ENCODE measurements at places on chromosomes 13 and 19. TPM values are rescaled to one million over a fixed set of nuclear protein-coding genes. Genes with fewer than 3 reads are reported as not detected.

ELSPBP1 gene
- not detected for total RNA-seq

GRCh38 chr13:40682449-40683240, 16.2 kb upstream of the FOXO1 start:
- no peak overlapping the region for H3K4me3 ChIP-seq
- H3K27me3 ChIP-seq: no peaks in the 10 kb centered on the region
- no peaks in the 10 kb centered on the region for H3K36me3 ChIP-seq
- no peak overlapping the region for H3K27ac ChIP-seq
- no peak for DNase-seq
- H3K4me1 ChIP-seq: peaks cover 5% of the 10 kb centered on the region

- H3K4me3 ChIP-seq: no peak overlapping the region
- no peak for DNase-seq
- H3K36me3 ChIP-seq: no peaks in the 10 kb centered on the region
- no peaks in the 10 kb centered on the region for H3K27me3 ChIP-seq
- no peak overlapping the region for H3K27ac ChIP-seq
- no peaks in the 10 kb centered on the region for H3K4me1 ChIP-seq
Measured at GRCh38 chr19:18731562-18732008, 48.1 kb downstream of the CRTC1 start.

DNA sequence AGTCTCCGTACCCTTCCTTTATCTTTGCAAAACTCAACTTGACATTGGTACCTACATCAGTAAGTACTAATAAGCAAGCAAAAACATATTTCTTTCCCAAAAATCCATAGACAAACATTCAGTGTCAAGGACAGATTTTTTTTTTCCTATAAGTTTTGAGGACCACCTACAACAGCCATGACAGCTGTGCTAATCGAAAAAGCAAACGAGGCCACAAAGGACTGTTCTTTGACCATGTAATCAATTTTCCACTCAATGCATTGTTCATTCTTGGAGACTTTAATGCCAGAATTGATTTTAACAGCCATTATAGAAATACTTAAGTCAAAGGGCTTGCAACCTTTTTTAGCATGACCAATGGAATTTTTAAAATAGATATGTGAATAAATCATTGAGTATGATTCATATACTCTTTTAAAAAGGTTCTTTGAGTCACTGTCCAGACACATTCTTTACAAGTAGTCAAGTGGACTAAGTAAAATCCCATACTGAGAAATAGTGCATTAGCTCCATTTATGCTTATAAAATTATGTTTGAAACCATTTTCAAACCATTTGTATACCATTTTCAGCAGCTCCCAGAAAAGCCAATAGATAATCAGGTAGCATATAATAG, 323.9 kb downstream of the MZT1 start:
- DNase-seq: no peak
- H3K36me3 ChIP-seq: no peaks in the 10 kb centered on the region
- H3K27ac ChIP-seq: no peak overlapping the region
- no peak overlapping the region for H3K4me3 ChIP-seq

- H3K27me3 ChIP-seq: peaks cover 3% of the 10 kb centered on the region
- no peak for DNase-seq
- H3K4me1 ChIP-seq: no peaks in the 10 kb centered on the region
- H3K4me3 ChIP-seq: no peak overlapping the region
- H3K36me3 ChIP-seq: no peaks in the 10 kb centered on the region
Measured at GRCh38 chr19:50230379-50231351, 27.2 kb downstream of the MYH14 start.

GRCh38 chr19:13090511-13091231, 12.0 kb downstream of the LYL1 start:
- no peak for DNase-seq
- no peak overlapping the region for H3K27ac ChIP-seq
- H3K4me3 ChIP-seq: no peak overlapping the region
- H3K36me3 ChIP-seq: no peaks in the 10 kb centered on the region
- H3K4me1 ChIP-seq: peaks cover 10% of the 10 kb centered on the region

DNA sequence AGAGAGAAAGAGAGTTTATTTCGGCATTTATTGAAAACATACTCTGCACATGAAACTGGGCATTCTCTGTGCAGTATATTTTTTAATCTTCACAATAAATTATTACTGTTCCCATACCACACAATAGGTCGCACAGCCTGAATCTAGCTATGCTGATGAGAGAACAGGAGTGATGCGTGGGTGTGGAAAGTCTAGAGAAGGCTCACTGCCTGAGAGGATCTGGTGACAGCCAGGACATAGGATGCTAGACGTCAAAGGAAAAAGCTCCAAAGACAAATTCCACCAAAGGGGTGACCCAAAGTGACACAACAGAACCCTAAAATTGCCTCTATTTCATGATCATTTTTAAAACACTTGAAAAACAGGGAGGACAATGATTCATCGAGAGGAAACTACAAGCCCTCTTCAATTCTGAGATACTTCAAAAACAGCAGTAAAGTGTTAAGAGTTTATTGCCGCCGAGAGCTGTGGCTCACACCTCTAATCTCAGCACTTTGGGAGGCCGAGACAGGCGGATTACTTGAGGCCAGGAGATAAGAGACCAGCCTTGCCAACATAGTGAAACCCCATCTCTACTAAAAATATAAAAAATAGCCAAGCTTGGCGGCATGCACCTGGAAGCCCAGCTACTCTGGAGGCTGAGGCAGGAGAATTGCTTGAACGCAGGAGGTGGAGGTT, 189.6 kb upstream of the NBEA start:
- H3K4me1 ChIP-seq: no peaks in the 10 kb centered on the region
- H3K27me3 ChIP-seq: no peaks in the 10 kb centered on the region
- no peak overlapping the region for H3K27ac ChIP-seq
- no peak for DNase-seq
- no peaks in the 10 kb centered on the region for H3K36me3 ChIP-seq
